ENCODE measurements at places on chromosomes 5 and 9.

DNA sequence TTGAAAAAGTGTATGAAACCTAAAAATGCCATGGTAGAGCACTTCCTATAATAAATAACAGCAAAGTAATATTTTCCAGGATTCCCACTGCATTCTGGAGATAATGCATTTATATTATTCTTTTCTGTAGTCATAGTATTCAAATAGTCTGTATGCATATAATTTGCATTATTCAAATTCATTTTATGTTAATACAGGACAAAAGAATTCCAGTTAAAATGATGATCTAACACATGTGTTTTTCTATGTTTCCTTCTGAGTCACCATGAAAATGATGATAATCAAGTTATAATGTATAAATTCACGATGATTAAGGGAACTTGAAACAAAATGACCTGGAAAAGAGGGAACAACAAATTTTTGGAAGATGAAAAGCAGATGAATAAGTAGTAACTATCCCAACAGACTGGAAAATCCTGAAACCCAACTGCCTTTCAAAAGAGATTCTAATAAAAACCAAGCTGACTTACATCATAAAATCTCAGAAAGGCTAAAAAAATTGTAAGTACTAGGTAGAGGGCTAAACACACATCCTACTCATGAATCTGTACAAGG lies 358.6 kb upstream of the PAPPA start:
- DNase-seq: no peak

DNA sequence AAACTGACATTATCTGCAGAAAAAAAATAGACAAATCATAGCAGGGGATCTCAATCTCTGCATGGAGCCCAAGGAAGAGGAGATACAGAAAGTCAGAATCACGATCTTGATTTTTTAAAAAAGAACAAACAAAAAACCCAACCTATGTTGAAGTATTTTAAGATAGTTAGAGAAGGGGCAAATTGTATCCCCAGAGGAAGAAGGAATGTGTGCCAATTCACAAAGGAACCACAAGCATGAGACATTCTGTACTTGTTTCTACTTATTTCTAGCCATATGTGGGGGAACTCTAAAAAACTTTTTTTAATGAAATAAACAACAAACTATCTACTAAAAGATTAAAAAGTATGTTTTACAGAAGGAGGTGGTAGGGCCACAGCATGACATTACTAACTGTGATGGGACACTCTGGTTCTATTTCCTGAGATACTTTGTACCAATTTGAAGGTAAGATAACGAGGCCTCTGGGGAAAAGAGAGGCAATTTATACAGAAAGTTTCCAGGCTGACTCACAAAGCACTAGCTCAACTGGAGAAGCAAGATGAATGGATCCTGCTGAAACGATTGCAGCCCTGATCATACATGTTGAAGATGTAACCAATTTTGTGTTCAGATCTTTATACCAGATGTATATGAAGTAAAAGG lies 22.5 kb downstream of the RANBP3L start:
- no peak for DNase-seq

DNA sequence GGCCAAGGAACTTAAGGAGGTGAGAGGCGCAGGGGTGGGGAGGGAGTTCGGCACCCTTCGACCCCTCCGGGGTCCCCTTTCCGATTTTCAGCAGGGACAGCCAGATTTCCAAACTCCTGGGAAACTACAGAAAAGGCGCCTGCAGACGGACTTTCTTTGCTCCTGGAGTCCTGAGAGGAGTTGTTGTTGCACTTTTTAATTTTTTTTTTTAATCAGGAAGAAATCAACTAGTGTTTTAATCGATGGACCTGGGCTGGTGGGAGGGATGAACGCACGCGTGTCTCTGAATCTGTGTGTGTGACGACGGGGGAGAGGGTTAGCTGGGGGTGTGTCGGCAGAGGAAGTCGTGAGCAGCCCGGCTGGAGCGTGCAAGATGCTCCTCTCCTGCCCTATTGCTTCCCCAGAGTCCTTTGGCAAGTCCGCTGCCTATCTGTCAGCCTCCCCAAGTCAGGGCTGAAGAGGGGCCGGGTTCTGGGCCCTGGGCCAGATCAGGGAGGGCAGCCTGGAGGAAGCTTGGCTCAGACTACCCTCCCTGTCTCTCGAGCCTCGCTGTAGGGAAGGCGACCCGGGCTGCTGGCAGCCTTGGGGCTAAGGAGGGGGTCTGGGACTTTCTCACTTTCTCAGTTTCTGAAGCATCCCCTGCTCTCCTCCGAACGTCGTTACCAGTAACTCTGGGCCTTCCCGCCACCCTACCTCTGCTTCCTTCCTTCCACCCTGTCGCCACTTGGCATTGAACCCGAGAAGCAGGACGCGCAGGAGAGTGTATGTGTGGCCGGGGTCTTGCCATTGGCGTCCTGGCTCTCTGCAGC lies 731 bp downstream of the PRR16 start:
- DNase-seq: peak; percentile 38

- no peak for DNase-seq
Observed at GRCh38 chr5:15993334-15993733, 186.3 kb downstream of the MARCHF11 start.

DNA sequence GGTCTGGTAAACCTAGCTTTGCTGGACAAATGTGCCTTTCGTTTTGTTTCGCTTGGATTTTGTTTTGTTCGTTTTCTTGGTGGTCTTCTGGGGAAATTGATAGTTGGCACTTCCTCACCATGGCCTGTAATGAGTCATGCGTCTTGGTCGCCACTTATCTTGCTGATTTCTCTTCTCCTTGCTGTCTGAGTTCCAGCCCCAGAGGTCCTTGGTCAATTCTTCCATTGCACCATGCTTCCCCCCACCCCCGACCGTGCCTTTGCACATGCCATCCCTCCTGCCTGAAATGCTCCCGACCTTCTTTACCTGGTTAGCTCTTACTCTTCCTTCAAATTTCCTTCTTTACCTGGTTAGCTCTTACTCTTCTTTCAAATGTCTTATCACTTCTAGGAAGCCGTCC lies 168.7 kb upstream of the MSX2 start:
- DNase-seq: no peak

- DNase-seq: peak; percentile 65
Observed at GRCh38 chr5:52989781-52990527, 802 bp downstream of the ITGA2 start.

- no peak for DNase-seq
Observed at GRCh38 chr5:35477321-35477720, 140.3 kb upstream of the SPEF2 start.

GRCh38 chr5:176184608-176185132 lies 53.6 kb upstream of the SIMC1 start:
- no peak for DNase-seq

DNA sequence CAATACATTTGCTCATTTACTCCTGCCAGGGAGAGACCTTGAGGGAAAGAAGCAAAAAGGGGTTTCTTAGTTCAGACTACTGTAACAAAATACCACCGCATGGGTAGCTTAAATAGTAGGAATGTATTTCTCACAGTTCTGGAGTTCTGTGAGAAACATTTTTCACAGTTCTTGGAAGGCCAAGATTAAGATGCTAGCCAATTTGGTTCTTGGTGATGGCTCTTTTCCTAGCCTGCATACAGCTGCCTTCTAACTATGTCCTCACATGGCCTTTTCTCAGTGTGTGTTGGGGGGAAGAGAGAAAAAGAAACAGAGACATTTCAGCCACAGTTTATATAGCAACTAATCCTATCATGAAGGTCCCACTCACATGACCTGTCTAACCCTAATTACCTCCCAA lies 1644.7 kb upstream of the C9orf72 start:
- no peak for DNase-seq

DNA sequence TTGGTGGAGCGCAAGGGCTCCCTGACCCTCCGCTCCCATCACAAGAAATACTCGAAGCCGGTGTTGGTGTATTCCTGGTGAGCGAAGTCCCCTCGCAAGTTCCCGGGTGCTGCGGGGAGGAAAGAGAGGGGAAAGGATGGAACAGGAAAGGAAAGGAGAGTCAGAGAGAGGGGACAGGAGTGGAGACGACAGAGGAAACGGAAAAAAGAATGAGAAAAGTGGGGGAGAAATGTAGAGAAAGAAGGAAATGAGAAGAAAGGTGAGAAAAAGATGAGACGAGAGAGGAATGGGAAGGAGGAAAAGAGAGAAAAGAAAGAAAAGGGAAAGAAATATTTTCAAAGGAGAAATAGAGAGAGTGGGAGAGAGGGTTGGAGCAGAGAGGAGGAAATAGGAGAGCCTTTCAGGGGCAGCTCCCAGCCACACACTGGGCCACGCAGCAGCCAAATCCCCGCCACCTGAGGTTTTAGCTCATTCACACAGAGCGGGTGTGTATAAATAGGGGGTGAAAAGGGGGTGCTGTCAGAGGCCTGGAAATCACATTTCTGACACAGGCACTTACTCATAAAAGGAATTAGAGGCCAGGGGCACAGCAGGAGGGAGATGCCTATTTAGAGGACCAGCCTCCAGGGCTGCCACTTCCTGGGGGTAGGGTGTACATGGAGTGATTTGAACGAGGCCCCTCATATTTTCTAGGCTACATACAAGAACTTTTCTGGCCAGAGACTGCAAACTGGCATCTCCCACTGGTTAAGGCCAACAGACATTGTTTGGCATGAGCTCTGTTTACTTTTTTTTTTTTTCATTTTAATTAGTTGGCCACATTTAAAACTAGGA lies 555 bp downstream of the CFAP95 start:
- no peak for DNase-seq

DNA sequence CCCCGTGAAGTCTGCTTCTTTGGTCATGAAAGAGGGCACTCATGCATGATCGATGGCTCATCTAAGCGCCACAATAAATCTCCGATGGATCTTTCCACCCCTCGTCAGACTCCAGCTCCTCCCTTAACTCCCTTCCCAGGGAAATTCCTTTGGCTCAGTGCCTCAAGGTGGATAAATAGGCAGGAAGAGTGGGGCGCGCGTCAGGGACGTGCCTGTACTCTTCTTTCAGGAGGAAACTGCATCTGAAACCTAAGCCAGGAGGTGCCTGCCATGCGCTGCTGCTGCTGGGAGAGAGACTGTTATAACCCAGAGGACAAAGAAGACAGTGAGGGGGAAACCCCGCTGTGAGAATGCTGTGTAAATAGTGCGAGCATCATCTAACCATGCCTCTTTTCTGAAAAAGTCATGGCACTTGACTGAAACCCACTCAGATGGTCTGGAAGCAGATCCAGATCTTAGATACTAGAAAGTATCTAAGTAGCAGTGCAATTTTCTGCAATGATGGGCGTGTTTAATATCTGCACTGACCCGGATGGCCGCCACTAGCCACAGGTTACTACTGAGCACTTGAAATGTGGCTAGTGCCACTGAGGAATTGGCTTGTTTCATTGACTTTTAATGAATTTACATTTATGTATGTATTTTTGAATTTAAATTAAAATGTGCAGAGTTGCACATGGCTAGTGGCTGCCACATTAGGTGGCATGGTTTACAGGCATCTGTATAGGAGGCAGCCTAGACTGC lies 120.3 kb upstream of the BASP1 start:
- DNase-seq: no peak

DNA sequence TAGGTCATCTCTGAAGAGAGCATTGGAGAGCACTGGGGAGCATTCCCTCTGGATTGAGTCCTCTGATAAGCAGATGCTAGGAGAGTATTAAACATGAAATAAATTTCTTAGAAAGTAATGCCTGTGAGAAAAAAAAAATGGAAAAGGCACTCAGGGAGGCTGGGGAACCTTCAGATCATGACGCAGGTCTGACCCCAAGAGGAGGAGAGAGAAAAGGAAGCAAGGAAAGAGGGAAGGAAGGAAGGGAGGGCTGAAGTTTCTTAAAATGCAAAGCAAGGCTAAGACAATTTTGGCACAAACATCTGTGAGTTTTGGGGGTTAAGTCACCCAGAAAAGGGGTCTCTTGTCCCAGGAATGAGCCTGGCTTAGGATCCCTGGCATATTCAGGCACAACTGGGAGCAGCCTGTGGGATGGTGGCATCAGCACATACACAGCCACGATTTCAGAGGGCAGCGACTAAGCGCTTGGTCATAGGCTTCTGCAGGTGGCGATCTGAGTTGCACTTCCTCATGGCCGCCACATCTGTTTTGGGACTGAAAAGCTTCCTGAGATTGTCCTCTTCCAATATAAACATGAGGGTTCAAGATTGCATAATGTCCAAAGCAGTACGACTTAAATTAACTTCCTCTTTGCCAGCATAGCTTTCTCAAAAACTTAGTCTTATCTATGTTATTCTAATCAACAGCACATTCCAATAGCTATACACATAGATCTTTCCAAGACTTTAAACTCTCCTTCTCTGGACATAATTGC lies 692.7 kb downstream of the DNAH5 start:
- DNase-seq: peak; percentile 39

DNA sequence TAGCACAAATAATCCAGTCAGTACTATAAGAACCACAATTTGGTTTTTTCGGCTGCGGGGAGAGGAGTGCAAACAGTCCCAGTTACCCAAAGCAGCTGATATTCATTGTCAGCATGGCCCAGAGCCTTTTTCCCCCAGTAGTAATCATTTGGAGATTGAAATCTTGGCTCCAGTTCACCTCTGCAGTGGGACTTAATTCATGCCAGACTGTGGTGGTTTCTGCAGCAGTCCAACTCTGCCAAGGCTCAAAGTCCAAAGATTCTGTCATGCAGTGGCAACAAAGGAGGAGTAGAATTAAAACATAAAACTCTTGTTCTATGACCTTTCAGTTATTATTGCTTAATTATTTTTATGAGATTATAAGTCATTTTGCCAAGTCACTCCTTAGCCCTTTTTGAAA lies 25.0 kb upstream of the TRIM36 start:
- DNase-seq: no peak

- DNase-seq: no peak
Observed at GRCh38 chr5:15365070-15365469, 134.9 kb upstream of the FBXL7 start.

DNA sequence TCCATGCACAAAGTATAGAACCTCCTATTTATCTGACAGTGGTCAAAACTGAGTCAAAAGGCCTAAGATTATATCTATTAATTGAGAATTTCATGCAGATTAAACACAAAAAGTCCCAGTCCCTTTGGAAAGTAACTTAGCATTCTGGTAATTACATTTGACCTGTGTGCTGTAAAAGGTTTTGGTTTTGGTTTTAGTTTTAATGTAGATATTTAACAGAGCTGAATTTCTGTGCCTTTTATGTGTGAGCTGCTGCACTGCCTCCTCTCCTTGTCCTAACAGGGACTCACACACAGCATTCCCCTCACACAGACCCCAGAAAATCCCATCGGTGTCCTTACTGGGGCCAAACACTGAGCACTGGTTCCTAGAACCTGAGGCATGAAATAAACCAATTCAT lies 31.0 kb upstream of the FSD1L start:
- DNase-seq: no peak

- DNase-seq: no peak
Observed at GRCh38 chr5:135387629-135387960, 11.4 kb downstream of the MACROH2A1 start.

DNA sequence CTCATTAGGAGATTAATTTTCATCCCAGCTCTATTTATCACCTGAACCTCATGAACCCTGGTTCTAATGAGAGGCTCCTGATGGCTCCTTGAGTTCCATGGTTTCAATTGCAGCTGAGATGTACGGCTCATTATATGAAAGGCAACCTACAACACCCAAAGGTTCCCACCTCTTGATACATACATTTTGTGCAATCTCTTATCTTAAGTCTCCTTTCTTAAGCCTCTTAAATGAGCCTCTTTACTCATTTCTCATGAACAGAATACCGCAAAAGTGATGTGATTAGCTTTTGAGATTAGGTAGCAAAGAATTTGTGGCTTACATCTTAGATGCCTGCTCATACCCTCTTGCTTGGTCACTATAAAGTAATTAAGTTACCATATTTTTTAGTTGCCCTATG lies 1964.0 kb upstream of the CDH6 start:
- DNase-seq: no peak

- no peak for DNase-seq
Observed at GRCh38 chr9:99718631-99719030, 103.1 kb upstream of the NR4A3 start.

- no peak for DNase-seq
Observed at GRCh38 chr9:92745331-92745730, 19.3 kb downstream of the BICD2 start.

Data from KBM-7 (cell line).